HCT116 (cell line): ENCODE measurements at places on chromosomes 7 and 10. TPM values are rescaled to one million over a fixed set of nuclear protein-coding genes. Genes with fewer than 3 reads are reported as not detected.

DNA sequence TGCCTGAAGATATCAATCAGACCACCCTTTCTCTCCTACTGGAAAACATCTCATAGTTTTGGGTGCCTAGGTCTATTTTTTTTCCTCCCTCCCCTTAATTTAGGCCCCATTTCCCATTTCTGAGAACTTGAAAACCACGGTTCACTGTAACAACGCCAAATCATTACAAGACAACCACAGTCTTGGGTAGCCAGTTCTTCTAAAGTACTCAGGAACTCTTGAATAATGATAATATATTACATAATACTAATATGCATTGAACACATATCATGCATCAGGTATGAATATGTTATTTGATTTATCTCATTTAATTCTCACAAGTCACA, 185.1 kb upstream of the ADO start:
- DNase-seq: no peak

- DNase-seq: no peak
These were observed 406.5 kb downstream of the PLXNA4 start for GRCh38 chr7:132169730-132170129.

- DNase-seq: no peak
These were observed 401.6 kb downstream of the SUGCT start for GRCh38 chr7:40536421-40536820.

- no peak for DNase-seq
These were observed 53.2 kb downstream of the PROSER2 start for GRCh38 chr10:11876324-11876723.

- DNase-seq: no peak
These were observed 14.7 kb upstream of the TMEM236 start for GRCh38 chr10:17737027-17737965.

- no peak for DNase-seq
These were observed 31.6 kb upstream of the AGK start for GRCh38 chr7:141519623-141520022.

DNA sequence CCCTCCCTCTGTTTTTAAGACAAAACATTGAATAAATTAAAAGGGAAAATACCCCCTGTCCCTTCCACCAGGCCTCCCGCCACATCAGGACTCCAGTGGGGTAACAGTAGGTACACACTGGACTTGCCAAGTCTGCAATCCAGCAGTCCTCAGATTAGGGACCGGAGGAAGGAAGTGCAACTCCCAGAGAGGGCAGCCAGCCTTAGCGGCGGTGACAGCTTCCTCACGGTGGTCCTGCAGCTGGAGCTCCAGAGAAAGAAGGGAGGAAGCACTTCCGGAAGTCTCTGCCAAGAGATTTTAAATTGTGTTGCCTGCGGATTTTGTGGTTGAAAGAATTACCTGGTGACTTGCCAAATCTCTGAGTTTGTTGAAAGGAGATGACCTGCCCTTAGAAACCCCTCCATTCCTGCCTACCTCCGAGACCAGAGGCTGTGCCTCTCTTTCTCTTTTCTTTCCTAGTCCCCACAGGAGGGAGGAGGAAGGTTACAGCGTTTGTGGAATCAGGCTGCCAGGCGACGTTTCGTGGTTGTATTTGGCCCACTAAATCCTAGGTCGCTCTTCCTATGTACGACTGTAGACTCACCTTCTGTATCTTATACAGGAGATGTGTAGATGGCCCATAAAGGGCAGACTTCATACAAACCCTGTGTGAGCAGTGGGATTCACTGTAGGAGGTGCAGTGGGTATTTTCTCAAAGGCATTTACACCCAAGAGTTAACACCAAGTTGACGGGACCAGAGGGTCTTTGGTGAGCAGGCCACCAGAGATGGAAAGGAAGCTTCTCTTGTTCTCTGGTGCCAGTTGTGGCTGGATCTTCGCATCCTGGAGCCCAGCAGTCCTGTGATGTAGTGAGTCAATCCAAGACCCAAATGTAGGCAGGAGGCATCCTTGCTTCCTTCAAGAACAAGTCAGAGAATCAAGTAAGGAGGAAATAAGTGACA, 77.9 kb downstream of the INSIG1 start:
- no peak for DNase-seq

GRCh38 chr10:79449181-79450146, 4.0 kb upstream of the ZCCHC24 start:
- DNase-seq: no peak

DNA sequence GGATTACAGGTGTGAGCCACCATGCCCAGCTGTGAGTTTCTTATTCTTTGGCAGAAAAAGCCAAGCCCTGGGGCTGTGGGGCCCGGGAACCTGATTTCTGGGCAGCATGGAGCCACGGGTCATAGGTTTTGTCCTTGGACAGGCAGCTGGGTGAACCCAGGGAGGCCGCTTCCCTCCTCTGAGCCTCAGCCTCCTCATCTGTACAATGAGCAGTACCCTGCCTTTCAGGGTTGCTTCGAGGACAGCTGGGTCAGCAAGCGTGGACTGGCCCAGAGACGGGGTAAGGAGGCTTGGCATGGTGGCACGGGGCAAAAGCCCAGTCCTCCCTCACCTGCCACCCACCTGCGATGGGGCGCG, 84.1 kb upstream of the GNA12 start:
- DNase-seq: no peak

GRCh38 chr7:132138817-132139216, 437.5 kb downstream of the PLXNA4 start:
- no peak for DNase-seq

DNA sequence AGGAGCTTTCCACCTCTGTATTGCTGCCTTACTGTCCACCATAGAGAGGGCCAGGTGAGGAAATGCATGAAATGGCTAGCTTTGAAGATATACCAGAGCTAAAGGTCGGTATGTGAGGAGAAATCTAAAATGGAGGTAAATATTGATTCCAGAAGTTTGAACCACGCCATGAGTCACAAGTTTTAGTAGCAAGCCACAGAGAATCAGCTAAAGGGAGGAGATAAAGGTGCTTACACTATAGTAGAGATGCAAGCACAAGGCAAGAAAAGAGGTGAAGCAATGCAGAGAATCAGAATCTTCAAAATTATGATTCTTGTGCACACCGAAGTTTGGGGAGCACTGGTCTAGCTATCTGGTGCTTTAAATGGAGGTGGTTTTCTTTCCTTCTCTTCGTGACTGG, 3.0 kb upstream of the GSAP start:
- no peak for DNase-seq

DNA sequence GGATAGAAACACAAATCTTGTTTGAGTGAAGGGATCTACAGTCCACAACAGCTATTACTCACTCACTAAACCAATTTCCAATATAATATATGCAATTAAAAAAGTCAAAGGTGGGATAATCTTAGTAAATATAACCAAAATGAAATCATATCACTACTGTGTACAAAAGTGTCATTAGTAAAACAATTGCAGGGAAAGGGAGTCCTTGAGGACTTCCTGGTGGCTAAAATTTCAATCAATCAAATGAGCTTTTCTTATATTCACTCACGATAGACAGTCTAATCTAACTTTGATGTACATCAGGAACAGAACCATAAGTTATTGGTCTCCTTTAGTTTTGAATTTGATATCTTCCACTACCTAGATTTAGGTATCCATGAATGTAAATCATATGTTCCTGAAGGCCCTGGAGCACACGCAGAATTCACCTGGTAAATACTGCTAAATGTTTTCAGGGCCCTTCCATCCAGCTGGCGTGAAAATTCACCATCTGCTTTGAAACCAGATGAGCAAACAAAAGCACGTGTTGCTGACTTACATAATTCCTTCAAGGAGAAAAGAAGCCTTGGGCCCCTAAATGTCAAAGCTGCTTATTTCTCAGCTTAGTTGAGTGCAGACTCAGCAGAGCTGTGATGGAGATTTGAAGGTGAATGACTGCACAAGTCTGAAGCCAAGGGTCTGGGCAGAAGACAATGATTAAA, 159.3 kb upstream of the TMEM196 start:
- DNase-seq: no peak

The TMEM229A gene
- total RNA-seq: not detected

The MUC12 gene
- 0.64 TPM for total RNA-seq

The UPP1 gene
- 42.7 TPM for total RNA-seq

The GHRHR gene
- not detected for total RNA-seq

The MGAM2 gene
- 0.05 TPM for total RNA-seq

The MINDY4 gene
- 6.1 TPM for total RNA-seq

The SOSTDC1 gene
- 0.20 TPM for total RNA-seq

The FBXO24 gene
- 2.1 TPM for total RNA-seq
